T-helper 17 cell (primary cell): ENCODE measurements at places on chromosomes 1 and 21.
A peak's percentile ranks its signal among the peaks of the same experiment; 100 is the strongest.

GRCh38 chr1:69994241-69994640 lies 211.1 kb downstream of the LRRC40 start:
- H3K27ac ChIP-seq, result no peak overlapping the region
- H3K4me3 ChIP-seq, result no peak overlapping the region
- H3K36me3 ChIP-seq, result no peaks in the 10 kb centered on the region

DNA sequence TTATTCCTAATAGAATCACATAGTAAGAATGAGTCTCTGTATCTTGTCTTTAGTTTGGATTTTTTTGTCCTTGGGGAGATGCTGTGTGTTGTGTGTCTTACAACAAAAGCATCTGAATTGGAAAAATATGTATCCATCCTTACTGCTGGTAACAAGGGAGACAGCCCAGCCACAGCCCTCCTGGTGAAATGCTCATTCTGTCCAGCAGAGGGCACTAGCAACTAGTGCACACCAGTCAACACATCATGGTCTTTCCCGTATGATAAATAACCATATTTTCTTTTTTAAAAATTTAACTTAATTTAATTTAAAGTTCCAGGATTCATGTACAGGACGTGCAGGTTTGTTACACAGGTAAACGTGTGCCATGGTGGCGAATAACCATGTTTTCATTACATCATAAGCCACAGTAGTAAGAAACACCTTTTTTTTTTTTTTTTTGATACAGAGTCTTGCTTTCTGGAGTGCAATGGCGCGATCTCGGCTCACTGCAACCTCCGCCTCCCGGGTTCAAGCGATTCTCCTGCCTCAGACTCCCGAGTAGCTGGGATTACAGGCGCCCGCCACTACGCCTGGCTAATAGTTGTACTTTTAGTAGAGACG lies 245.1 kb downstream of the PTBP2 start:
- peak; percentile 45 for DNase-seq
- H3K4me1 ChIP-seq, result peaks cover 2% of the 10 kb centered on the region
- H3K27me3 ChIP-seq, result peaks cover 56% of the 10 kb centered on the region
- no peak overlapping the region for H3K27ac ChIP-seq
- no peak overlapping the region for H3K4me3 ChIP-seq
- H3K36me3 ChIP-seq, result no peaks in the 10 kb centered on the region

GRCh38 chr1:16461681-16462080 lies 21.2 kb downstream of the NECAP2 start:
- H3K27ac ChIP-seq, result peak overlapping the region; percentile 68
- H3K4me1 ChIP-seq, result peaks cover 4% of the 10 kb centered on the region
- DNase-seq, result no peak
- no peak overlapping the region for H3K4me3 ChIP-seq
- no peaks in the 10 kb centered on the region for H3K36me3 ChIP-seq
- H3K27me3 ChIP-seq, result no peaks in the 10 kb centered on the region

DNA sequence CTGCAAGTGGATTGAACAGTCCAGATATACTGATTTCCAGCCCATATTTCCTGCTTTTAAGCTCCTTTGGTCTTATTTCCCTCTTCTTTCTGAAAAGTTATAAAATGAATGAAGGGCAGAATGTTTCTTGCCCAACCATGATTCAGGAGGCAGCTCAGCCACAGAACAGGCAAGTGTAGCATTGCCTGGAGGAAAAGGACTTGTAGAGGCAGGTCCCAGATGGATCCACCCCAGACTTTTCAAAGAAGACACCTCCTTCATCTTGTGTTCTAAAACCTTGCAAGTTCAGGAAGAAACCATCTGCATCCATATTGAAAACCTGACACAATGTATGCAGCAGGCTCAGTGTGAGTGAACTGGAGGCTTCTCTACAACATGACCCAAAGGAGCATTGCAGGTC lies at the start of gene CLCA2:
CLCA2 (plus strand) TSS at position 299 of the 400 bp plus-strand sequence; CDS start at position 376, 77 bp downstream.
- no peak within 1 kb of the TSS for H3K27ac ChIP-seq
- H3K36me3 ChIP-seq, result no peaks in the 10 kb centered on the region
- H3K27me3 ChIP-seq, result peaks cover 30% of the 10 kb centered on the region
- H3K4me1 ChIP-seq, result peaks cover 4% of the 10 kb centered on the region
- DNase-seq, result no peak

GRCh38 chr1:36352910-36353878 lies 29.7 kb upstream of the EVA1B start:
- DNase-seq, result no peak
- peaks cover 2% of the 10 kb centered on the region for H3K36me3 ChIP-seq
- peak overlapping the region; percentile 78 for H3K27ac ChIP-seq
- peaks cover 26% of the 10 kb centered on the region for H3K4me1 ChIP-seq
- H3K27me3 ChIP-seq, result no peaks in the 10 kb centered on the region
- H3K4me3 ChIP-seq, result no peak overlapping the region

- H3K36me3 ChIP-seq, result no peaks in the 10 kb centered on the region
- H3K4me3 ChIP-seq, result no peak overlapping the region
- no peak for DNase-seq
- H3K27me3 ChIP-seq, result peaks cover 19% of the 10 kb centered on the region
- no peaks in the 10 kb centered on the region for H3K4me1 ChIP-seq
- H3K27ac ChIP-seq, result no peak overlapping the region
Measured at GRCh38 chr21:41052820-41053555, 115.0 kb upstream of the BACE2 start.

GRCh38 chr1:81679942-81680341 lies 120.8 kb upstream of the ADGRL2 start:
- no peak overlapping the region for H3K4me3 ChIP-seq
- H3K4me1 ChIP-seq, result no peaks in the 10 kb centered on the region
- H3K27ac ChIP-seq, result no peak overlapping the region
- DNase-seq, result no peak
- no peaks in the 10 kb centered on the region for H3K36me3 ChIP-seq

DNA sequence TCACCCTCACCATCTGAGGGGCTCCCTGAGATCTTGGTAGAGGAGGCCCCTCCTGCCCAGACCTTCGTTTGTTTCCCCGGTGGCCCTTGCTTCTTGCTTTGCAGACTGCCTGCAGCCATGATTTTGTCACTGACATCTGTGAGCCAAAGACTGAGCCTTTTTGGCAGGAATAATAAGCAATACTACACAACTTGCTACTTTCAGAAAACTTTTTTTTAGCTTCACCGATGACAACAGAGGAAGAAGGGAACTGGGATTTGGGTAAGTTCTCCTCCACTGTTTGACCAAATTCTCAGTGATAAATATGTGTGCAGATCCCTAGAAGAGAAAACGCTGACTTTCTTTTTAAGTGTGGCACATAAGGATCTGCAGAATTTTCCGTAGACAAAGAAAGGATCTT lies 11.7 kb upstream of the CD101 start:
- peaks cover 34% of the 10 kb centered on the region for H3K4me1 ChIP-seq
- no peak overlapping the region for H3K27ac ChIP-seq
- H3K36me3 ChIP-seq, result peaks cover 2% of the 10 kb centered on the region
- DNase-seq, result no peak
- H3K27me3 ChIP-seq, result no peaks in the 10 kb centered on the region

GRCh38 chr1:55070293-55071164 lies 31.2 kb downstream of the PCSK9 start:
- peaks cover 10% of the 10 kb centered on the region for H3K4me1 ChIP-seq
- no peaks in the 10 kb centered on the region for H3K27me3 ChIP-seq
- H3K4me3 ChIP-seq, result no peak overlapping the region
- H3K36me3 ChIP-seq, result peaks cover 29% of the 10 kb centered on the region
- no peak for DNase-seq

DNA sequence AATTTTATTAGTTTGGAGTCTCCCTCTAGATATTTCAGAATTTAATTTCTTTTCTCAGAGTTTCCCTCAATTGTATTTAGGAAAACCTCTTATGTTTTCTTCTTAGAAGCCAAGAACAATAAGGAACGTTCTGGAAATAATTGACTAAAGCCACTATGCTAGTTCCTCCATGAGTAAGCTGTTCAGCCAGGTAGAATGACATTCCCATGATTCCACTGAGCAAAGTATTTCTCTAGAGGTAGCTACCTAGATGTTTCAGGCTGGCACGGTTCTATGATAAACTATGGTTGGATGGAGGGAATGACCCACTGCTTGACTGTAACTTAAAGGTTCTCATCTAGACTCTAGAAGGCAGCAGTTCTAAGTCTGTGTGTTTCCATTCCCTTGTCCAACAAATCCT lies 62.4 kb downstream of the CLDN17 start:
- H3K4me1 ChIP-seq, result no peaks in the 10 kb centered on the region
- H3K36me3 ChIP-seq, result no peaks in the 10 kb centered on the region
- H3K4me3 ChIP-seq, result no peak overlapping the region
- H3K27ac ChIP-seq, result no peak overlapping the region
